Epithelial cell of proximal tubule (primary cell): ENCODE measurements at places on chromosomes 5 and 9.

DNA sequence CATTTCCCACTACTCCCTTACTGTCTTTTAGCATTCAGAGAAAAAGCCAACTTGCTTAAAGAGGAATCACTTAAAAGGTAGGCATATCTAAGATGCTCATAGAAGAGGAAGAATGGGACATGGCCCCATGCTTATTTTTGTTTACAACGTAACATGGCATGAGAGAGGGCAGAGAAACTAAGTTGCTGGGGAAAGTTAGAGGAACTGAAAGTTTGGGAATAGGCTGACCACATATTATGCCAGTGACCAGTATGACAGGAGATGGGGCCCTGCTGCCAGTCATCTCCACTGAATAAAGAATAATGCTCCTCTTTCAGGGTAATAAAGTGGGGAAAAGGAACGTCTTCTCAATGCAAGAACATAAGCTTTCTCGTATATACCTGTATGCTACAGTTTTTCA is 1.9 kb downstream of the PLPP6 start:
- no peak for DNase-seq

DNA sequence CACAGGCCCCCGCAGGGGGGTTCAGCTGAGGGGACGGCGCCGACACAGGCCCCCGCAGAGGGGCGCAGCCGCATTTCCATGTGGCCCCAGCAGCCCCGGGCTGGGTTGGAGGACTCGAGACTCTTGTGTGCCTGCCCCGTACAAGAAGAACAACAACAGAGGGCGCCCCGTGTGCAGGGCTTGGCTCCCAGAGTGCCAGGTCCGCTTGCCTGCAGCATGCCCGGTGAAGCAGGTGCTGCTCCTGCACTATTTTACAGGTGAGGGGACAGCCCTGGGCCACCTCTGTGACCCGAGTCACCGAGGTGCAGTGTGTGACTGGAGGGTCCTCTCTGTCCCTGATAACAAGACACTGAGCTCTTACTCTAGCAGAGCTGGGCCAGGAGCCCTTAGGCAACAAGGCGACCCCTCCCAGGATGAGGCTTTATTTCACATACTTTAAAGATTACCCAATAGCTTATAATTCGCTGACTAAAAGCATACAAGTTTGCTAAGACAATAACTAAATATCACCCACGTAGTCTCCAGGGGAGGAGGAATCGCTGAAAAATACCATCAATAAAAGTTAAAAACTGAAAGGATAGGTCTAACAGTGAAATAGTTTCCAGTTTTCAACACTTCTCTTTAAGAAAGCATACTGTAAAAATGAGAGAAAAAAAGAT is 41.7 kb upstream of the SLC9A3 start:
- no peak for DNase-seq

DNA sequence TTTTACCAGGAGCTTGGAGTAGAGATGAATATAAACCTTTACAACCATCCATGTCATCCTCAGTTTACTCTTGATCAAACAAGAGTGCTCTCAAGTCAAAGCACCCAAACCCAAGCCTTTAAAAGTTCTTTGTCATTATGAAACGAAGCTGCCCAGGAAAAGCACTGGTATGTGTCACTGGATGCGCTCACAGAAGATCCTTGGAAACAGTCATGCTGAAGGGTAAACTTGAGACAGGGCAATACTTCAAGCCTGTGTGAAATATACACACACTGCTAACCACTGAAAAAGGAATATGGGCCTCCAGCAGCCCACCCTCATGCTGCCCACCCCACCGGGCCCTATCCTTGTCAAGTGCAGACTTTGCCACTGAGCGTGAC is 84.5 kb downstream of the PRRT1B start:
- DNase-seq = no peak

DNA sequence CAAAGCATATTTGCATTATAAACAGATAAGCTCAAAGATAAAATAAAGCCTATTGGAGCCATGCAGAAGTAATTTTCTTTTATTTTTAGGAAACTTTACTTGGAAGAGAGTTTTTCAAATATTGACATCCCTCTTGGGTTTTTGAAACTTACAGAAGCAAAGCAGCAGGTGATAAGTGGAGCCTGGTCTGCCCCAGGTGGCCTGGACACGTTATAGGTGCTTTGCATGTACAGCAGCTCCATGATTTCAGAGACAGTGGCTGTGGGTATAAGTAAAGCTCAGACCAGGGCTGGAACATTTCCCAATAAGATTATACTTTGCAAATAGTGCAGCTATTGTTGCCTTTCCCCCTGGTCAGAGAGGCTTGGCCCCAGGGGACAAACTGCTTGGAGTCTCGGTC is 51.5 kb downstream of the CCDC192 start:
- no peak for DNase-seq

DNA sequence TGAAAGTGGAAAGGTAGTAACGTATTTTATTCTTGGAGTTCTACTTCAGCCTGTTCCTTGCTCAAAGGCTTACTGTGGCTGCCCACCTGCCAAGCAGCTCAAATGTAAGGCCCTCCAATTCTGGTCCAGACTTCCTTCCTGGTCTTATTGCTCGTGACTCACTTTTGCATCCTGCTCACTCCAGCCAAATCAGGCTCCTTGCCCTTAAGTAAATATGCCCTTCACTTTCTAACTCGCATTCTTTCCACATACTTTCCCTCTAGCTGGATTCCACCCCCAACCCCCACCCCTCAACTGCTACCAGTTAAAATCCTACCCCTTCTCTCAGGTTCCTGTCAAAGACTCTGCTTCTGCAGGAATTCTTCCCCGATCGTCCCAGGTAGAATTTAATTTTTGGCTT is 96.6 kb downstream of the GALNT10 start:
- DNase-seq = peak; percentile 42

DNA sequence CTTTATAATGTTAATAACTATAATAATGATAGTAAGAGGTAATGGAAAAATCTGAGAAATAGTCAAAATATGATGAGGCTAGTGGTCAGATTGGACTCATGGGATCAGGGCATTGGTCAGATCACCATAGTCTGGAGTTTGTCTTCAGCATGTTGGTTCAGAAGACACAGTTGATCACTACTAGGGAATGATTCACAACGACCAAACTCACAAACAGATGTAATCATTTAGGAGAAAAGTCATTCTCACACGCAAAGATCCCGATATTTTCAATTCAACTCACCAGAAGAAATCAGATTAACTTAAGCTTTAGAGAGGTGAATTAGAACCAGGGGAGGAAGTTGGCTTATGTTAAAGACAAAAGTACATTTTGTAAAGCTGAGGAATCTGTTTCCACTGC is 131.8 kb downstream of the LURAP1L start:
- no peak for DNase-seq

GRCh38 chr5:172858990-172859811 is 25.1 kb downstream of the ERGIC1 start:
- DNase-seq = no peak

DNA sequence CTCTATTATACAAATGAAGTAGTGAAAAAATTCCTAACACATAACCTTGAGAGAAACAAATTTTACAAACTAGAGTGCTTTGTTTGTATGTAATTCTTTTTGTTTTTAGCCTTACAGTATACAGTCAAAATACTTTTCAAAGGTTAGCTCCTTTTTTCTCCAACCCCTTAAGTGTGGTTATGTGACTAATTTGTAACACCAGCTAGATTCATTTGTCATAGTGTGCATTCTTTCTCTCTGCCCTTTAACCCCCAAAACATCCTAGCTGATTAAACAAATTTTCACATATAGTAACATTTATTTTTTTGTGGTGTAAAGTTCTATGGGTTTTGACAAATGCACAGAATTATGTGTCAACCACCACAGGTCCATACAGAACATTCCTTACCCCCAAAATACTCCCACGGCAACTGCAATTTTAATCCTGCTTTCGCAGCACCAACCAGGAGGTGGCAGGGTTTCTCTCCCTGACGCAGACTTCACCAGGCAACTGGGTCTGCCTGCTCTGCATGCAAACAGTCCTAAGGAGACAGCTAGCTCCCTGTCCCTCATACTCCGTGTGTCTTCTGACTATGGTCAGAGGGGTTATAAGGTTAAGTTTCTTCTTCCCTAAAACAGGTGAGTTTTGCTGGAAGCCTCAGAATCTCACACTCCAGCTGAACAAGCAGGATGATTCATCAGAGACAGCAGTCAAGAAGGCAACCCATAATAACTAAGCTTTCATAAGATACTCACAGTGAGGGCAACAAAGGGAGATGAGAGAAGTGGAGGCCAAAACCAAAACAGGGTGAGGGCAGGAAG is 44.5 kb upstream of the NR5A1 start:
- peak; percentile 47 for DNase-seq

- DNase-seq = no peak
Observed at GRCh38 chr5:66143473-66144073, 527 bp upstream of the SREK1 start.

DNA sequence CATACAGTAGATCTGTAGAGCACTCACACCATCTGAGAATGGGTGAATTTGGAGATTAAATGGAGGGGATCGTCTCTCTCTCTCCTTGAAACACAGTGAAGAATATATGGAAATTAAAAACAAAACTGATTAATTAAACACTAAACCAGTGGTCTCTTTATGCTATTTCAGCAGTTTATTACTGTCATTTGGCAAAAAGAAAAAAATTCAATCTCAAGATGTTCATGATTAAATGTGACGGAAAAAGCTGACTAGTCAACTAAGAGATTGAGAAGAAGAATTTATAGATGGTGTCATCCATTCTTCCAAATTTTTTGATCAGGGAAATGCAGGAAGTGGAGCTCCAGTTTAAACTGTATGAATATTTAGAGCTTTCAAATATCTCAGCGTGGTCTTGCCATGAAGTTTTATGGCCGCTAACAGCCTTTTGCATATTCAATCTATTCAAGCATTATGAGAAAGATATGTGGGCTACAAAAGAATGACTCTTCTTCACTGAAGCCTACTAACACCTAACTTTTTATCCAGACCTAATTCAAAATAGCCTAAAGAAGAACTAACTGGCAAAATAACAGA is 121.6 kb upstream of the DPYSL3 start:
- no peak for DNase-seq

- no peak for DNase-seq
Observed at GRCh38 chr5:89722538-89722937, 687.0 kb downstream of the CETN3 start.

DNA sequence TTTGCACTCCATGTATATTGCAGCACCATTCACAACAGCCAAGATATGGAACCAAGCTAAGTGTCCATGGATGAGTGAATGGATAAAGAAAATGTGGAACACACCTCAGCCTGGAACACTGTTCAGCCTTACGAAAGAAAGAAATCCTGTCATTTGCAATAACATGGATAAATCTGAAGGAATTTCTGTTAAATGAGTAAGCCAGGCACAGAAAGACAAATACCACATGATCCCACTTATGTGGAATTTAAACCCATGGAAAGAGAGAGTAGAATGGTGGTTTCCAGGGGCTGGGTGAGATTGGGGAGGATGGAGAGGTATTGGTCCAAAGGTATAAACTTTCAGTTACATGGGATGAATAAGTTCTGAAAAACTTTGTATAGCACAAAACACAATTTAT is 228.9 kb upstream of the CD180 start:
- DNase-seq = peak; percentile 60

GRCh38 chr5:123936548-123936947 is 424.6 kb downstream of the CSNK1G3 start:
- DNase-seq = no peak

GRCh38 chr5:62457071-62457470 is 44.5 kb downstream of the IPO11 start:
- no peak for DNase-seq

DNA sequence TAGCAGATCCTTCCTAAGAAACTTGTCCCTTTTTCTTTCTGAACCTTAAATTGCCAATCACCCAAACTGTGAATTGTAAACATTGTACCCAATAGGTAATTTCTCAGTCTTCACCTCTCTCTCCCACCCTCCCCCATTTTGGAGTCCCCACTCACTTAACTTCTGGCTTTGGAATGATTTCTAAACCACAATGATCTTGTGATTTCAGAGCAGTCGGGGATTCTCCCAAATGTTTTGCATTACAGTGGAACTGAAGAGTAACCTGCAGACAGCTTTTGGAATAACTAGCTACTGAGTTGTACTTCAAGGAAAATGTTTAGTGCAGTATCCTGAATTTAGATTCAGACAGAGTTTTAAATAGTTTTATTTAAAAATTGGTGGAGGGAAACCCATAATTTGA is 19.2 kb downstream of the SLC27A6 start:
- DNase-seq = no peak

DNA sequence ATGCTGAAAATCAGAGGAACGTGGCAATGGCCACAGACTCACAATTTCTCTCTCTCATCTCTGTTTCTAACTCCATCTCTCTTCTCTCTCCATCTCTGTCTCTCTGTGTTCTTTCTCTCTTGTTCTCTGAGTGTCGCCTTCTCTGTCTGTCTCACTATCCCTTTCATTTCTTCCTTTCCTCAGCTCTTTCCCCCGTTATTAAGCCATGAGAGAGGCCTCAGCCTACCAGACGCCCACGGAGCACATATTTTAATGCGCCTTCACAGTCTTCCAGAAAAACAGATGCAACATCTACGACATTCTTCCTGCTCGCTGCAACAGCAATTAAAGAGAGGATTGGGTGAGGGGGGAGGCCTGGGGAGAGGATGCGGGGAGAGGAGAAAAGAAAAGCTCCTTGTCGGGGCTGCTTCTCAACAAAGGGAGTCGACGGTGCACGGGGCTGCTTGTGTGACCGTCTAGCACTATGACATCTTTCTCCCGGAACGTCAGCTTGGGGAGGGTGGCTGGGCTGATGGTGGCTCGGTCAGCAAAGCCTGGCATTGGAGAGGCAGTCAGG is 37.7 kb upstream of the NEURL1B start:
- DNase-seq = no peak

DNA sequence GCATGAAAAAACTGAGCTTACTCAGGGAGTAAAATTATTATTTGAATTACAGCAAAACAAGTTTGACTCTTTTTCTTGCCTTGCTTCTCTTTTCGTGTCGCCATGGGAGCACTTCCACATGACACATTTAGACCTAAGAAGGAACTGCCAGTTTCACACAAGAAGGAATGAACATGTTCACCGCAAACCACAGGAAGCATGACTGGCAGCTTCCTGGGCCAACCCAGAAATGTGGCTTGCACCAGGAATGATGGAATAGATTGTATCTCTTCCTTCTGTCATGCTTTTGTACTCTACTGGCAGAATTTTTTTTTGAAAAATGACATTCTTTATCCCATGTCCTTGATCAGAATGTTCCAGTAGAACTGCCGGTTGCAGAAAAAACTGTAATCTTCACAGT is 32.9 kb upstream of the MAN2A1 start:
- DNase-seq = no peak

- DNase-seq = no peak
Observed at GRCh38 chr9:33013962-33014664, 11.0 kb upstream of the DNAJA1 start.

DNA sequence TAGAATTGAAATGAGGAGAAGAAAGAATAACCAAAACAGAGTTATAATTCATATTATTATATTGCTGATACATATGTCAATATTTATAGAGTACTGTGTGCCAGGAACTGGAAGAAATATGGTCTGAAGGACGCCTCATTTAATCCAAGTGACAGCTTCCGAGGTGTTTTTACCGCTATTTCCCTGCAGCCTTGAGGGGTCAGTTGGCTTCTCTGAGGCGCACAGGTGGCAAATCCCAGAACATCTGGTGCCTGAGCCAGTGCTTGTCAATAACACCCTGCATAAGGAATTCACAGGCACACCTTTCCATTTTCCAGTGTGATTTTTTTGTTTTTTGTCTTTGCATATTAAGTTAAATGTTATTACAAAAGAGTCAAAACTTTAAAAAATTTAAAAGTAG is 43.3 kb upstream of the CTSL start:
- no peak for DNase-seq

- no peak for DNase-seq
Observed at GRCh38 chr5:67014191-67014590, 182.4 kb downstream of the CD180 start.

GRCh38 chr9:77916820-77917219 is 114.8 kb downstream of the GNAQ start:
- DNase-seq = no peak
